ENCODE measurements at places on chromosomes 13 and 19.

DNA sequence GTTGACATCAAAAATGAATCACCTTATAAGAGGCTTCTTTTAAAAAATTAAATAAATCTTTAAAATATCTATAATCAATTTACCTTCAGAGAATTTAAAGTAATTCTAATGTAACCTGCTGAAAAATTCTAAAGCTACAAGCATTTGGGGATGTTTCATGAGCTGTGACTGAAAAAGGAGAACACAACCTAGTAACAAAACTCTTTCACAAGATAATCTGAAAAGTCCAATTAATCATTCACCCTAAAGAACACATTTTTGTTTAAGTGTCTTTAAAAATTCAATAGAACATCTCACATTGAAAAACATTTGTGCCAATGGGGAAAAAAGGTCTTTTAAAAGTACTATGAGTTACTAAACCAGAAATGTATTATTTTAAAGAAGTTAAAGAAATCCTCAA is 22.8 kb downstream of the KLF12 start:
- no peak for DNase-seq

- DNase-seq, result no peak
Observed at GRCh38 chr13:93875547-93875946, 603.9 kb downstream of the DCT start.

GRCh38 chr13:112852808-112853207 is 116.2 kb upstream of the MCF2L start:
- DNase-seq, result no peak

GRCh38 chr13:106357198-106357597 is 178.3 kb downstream of the EFNB2 start:
- DNase-seq, result no peak

- DNase-seq, result no peak
Observed at GRCh38 chr19:13983213-13983889, 22.8 kb downstream of the RFX1 start.

GRCh38 chr19:50239921-50240590 is 36.6 kb downstream of the MYH14 start:
- DNase-seq, result no peak

DNA sequence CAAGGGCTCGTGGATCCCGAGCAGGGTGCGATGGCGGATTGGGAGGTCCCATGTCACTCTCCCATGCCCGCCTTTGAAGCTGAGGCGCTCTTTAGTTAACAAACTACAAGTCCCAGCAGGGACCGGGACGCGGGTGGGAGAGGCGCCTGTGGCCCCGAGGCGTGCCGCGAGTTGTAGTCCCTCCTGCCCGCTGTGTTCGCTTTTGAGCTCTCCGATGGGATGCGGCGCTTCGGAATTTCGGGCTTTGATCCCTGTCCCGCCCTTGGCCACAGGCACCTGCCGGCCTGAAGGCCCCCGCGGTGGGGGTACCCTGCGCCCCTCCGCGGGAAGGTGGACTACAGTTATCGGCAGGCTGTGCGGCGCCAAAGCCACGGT is 11.0 kb downstream of the CYTH2 start:
- no peak for DNase-seq

- DNase-seq, result no peak
Observed at GRCh38 chr13:47005756-47006414, 109.0 kb upstream of the HTR2A start.

DNA sequence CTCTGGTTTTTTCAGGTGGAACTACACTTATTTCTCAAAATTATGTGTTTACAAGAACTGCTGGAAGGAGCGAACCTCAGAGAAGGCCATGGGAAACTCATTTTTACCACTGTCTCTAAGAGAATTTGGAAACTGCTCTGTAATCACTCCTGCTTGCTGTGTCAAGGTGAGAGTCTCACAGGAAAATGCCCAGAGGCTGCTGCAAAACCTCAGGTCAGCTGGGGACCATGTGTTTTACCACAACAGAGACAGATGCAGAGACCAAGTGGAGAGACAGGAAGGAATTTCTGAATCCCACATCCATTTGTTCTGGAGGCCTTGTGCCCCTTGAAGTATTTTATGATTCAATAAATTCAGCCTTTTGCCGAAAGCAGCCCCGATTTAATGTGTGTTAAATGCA is 743.8 kb upstream of the SLC10A2 start:
- DNase-seq, result no peak

DNA sequence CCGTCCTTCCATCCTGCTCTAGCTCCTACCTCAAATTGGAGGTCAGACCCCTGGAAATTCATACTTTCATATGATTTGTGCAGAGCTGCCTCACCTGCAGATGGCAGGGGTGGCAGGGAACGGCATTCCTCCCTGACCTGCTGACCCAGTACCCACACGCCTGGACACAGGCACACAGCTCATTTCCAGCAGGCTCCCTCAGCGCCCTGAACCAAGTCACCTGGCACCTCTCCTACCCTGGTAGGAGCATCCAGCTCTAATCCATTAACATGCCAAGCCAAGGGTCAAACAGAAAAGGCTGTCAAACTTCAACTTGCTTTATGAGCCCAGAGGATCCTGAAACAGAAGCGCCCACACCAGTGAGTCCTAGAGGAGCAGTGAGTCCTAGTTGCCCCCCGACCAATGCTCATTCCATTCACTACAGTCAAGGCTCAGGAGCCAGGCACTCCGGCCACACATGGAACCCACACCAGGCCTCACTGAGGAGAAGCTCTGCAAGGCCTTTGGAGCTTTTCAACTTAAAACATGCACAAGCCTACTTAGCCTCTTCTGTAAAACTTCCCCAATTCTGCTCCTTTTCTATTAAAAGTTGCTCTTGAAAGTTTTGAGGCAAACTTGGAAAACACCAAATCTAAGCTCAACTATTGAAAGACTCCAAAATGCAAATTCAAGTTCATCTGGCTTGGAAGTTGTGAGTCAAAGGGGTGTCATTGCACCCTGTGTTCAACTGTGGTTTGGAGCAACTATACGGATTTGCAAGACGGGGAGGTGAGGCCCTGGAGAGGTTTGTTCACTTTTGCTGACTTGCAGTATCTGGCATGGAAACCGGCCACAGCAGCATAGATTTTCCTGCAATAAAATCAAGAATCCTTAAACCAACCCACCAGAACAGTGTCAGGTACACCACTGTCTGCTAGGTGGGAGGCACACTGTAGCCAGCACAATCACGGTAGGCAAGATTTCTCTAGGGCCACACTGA is 96.7 kb downstream of the CRYL1 start:
- DNase-seq, result no peak

DNA sequence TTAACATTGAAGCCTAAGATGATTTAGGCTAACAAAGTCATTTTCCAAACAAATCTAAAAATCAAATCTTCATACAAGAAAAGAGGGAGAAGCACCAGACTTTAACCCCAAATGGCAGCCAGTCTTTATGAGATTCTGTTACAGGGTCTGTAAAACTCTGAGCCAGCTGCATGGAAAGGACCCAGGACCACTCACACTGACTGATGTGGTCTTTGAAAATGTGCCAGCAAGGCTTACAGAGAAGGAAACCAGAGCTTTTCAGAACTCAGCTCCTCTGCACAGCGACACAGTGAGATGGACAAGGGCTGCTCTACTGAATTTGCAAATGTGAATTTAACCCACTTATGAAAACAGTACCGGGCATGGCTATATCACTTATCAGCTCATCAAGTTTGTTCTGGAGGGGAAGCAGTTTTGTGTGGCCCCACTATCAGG is 98.8 kb upstream of the SERP2 start:
- no peak for DNase-seq

GRCh38 chr19:57171551-57172081 is 4.3 kb upstream of the DUXA start:
- DNase-seq, result peak; percentile 27

DNA sequence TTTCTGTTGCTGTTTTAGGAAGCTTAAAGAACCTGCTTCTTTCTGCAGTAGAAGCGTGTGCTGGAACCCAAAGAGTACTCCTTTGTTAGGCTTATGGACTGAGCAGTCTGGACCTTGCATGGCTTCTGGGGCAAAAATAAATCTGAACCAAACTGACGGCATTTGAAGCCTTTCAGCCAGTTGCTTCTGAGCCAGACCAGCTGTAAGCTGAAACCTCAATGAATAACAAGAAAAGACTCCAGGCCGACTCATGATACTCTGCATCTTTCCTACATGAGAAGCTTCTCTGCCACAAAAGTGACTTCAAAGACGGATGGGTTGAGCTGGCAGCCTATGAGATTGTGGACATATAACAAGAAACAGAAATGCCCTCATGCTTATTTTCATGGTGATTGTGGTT is 103.1 kb downstream of the TNFRSF19 start:
- no peak for DNase-seq

- DNase-seq, result no peak
Observed at GRCh38 chr19:43678512-43679261, 8.7 kb upstream of the PLAUR start.

DNA sequence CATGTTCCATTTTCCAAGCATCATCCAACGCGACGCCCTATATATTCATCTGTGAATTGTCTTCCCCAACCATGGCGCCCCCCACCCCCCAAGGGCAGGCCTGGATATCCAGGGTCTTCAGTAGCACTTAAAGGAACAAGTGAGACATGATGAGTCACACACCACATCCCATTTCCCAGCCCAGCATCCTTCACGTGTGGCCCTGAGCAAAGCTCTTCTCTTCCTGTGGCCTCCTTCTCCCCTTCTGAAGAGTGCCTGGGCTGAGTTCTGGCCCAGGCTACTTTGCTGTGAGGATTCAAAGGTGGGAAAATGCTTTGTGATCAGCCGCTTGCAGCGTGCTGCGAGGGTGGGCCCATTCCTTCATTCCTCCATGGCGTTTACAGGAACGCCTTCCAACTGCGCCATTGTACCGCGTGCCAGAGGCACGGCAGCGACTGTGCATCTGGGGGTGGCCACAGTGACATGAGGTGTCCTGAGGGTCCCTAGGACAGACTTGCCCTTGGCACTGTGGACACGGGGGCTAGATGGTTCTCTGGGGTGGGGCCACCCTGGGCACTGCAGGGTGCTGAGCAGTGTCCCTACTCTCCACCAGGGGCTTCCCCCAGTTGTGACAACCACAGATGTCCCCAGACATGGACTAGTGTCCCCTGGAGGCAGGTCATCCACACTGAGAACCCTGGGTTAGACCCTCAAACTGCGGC is 11.7 kb downstream of the PLIN4 start:
- DNase-seq, result no peak

DNA sequence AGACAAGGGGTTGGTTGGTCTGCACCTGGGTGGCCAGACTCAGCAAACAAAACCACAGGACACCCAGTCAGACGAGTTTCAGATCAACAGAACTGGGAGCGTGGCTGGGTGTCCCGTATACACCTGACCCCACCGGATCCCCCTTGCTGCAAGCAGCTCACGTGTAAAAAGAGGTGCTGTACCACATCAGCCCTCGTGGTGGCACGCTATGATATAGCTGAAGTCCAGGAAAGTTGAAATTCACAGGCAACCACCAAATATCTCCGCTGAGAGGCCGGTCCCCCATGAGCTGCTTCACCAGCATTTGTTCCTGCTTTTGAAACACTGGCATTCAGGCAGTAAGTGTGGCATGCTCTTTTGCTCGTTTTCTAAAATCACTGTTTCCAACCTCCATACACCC is 92.3 kb downstream of the TUBA3C start:
- no peak for DNase-seq

DNA sequence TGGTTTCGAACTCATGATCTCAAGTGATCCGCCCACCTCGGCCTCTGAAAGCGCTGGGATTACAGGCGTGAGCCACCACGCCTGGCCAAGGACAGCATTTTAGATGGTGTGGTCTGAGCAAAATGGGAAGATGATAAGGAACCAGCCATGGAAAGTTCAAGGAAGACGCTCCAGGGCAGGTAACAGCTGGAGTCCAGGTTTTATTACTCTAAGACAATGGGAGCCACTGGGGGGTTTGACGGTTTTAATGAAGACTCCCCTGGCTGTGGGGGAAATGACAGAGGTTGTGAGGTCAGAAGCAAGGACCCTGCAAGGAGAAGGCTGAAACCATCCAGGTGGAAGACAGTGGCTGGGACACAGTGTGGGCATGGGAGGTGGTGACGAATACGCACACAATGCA is 20.9 kb downstream of the PRKD2 start:
- DNase-seq, result no peak

GRCh38 chr19:50176775-50177174 is 13.7 kb upstream of the IZUMO2 start:
- no peak for DNase-seq

GRCh38 chr13:51329606-51330005 is 9.9 kb upstream of the SERPINE3 start:
- no peak for DNase-seq
